Right cardiac atrium (tissue), 5 donors: ENCODE measurements at places on chromosomes 3 and 15.

DNA sequence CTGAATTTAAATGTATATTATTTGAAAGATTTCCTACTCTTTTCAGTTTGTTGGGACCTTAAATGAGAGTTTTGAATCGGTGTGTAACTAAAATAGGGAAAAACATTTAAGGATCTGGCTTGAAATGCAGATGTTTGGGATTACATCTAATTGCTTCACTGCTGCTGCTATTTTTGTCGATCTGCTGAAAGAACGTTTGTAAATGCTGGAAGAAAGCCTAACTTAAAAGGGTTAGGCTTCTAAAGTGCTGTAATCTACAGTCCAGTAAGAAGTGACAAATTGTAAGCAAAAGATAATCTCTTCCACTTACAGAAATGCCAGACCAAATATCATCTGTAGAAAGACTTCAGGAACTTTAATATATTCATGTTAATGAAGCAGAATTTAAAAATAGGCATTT is 691.6 kb downstream of the ZNF385D start:
- DNase-seq = no peak

- DNase-seq = no peak
Measured at GRCh38 chr15:24054547-24055245, 367.6 kb upstream of the NDN start.

GRCh38 chr3:150345021-150345538 is 63.0 kb upstream of the TSC22D2 start:
- no peak for DNase-seq

DNA sequence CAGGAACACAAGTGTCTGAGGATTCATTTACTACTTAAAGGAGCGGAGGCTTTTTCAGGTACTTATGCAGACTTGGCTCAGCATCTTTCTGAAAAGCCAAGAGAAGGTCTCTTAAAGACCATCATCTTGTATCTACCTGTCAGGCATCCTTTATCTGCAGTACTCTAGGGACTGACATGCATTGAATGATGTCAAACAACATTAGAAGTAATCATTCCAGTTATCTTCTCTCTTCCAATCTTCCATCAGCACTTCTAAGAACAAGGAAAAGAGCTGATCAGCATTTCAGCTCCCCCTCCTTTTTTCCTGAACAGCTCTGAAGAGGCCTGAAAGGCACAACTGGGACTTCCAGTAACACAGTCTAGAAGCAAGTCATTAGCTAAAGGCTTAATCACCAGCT is 214.8 kb downstream of the KCNH8 start:
- no peak for DNase-seq

GRCh38 chr3:63972196-63972595 is 51.1 kb downstream of the PSMD6 start:
- no peak for DNase-seq

DNA sequence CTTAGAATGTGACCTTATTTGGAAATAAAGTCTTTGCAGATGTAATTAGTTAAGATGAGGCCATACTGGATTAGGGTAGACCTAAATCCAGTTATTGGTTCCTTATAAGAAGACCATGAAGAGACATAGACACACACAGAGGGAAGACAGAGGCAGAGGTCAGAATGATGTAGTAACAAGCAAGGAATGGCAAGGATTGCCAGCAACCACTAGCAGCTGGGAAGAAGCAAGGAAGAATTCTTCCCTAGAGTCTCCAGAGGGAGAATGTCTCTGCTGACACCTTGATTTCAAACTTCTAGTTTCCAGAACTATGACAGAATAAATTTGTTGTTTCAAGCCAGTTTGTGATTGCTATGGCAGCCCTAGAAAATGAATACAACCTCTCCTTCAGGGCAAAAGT is 116.7 kb downstream of the WDR76 start:
- DNase-seq = no peak

DNA sequence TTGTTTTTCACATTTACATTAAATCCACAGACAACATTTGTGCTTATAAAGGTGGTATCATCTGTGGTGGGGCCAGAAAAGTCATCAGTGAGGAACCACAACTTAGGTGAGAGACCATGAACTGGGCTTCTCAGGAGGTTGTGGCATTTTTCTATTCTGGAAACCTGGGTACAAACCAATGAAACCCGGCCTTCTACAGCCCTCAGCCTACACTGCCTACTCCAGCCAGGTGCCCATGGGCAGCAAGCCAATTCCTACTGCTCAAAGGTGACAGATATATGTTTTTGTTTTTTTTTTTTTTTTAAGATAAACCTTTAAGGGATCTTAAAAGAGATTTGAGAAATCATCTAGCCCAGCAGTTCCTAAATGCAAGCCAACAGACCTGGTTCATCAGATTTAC is 20.3 kb downstream of the SPG21 start:
- no peak for DNase-seq

- no peak for DNase-seq
Measured at GRCh38 chr15:62573876-62574275, 408.8 kb upstream of the C2CD4B start.
